ENCODE measurements at places on chromosomes 12 and 14.

- DNase-seq, result no peak
Measured at GRCh38 chr14:22803687-22803974, 11.6 kb downstream of the SLC7A7 start.

DNA sequence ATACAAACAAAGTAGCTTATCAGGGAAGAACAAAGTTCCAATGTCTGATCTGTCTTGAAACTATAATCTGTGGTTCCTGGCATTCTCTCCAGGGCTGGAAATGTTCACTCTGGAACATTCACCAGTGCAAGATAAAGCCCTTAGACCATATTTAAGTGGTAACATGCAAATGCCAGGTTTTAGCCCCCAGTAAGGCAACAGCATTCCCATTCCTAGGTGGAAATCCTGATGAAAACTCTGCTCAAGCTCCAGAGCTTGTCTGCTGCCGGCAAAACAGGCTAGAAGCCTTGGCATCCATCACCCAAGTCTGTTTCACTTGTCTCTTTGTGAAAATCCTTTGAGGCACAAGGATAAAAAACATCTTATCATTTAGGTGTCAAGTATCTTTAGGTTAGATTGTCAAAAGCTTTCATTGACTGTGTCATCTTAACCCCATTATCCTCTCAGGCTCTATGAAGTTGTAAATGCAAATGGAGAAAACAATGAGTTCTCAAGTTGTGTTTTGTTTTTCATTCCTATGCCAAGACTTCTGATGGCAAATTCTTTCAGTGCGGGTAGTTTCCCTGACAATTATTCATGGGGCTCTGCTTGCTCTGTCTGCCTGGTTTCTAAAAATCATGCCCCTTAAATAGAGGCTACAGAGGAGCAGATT lies 344.7 kb downstream of the NELL2 start:
- no peak for DNase-seq

DNA sequence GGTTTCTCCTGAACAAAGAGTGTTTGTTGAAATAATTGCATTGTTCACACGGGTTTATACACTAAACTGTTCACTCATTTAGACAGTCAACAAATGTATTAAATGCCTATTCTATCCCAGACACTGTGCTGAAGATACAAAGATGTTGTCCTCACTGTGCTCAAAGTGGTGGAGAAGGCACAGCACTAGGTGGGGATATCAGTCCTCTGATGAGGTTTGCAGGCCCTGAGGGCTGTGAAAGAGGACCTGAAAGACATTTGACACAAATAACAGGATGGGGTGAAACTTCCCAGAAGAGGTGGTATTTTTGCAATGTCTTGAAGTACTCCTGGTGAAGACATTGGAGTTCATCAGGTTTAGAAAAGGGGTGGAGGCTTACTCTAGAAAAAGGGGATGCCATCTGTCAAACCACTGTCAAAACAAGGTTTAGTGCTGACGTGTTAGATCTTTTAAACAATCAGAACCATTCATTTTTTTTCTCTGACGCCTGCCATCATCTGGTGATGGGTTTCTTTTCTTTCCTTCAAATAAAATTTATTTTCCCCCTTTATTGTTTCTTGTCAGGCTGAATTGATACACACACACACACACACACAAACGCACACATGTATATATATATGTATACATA lies 69.5 kb downstream of the ACSS3 start:
- no peak for DNase-seq

DNA sequence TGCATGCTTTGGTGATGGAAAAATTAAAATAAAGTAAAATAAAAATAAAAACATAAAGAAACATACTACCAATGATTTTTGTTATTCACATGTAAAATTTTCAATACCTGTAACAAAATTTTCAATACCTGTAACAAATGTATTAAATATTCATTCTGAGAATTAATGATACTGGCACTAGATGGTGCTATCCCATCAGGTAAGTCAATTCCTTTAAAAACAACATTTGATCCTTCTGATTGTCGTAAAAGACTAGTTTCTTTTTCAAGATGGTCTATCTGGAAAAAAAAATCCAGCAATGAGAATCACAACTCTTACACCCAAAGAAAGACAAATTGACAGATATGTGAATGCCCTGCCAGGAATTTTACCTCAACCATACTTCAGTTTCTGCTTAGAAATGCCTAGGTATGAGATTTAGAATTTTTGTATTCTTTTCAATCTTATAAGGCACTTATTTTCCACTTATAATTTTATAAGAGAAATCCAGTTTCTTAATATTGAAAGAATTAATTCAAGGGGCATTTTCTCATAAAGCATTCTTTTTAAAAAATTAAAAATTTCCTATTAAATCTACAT lies 30.7 kb downstream of the CEP290 start:
- DNase-seq, result no peak

DNA sequence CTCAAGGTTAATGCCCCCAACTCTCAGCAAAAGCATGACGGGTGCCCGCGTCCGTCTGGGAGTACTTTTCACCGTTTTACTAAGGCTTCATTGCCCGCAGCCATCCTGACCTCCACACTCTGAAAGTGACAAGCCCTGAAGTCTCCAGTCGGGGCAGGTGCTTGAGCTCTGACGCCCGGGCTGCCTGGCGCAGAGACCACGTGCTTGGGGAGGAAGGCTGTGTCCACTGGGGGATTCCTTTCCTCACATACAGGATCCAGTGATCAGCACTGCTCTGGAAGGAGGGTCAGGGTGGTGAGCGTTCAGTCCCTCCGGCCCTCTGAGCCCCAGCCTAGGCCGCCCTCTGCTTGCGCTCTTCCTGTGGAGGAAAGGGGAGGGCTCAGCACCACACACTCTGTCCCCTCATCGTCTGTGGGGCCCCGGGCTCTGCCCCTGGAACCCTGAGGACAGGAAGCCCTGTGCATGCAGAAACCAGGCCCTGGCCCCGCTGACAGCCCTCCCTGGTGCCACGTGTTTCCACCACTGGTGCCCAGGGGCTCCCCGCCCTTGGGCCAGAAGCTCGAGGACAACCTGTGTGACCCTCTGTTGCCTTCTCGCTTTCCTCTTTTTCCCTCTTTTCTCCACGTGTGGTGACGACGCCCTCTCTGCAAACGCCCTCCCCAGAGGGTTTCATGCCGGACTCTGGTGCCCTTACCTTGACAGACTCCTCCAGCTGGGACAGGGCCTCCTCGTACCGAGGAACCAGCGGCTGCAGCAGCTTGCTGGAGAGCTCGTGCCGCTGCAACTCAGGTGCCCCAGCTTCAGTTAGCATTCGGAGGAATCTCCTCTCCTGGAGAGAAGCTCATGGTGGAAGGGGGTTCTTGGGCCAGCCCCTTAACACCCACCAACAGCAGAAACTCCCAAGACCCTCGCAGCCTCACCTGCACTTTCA lies 4.9 kb downstream of the DDX51 start:
- no peak for DNase-seq

DNA sequence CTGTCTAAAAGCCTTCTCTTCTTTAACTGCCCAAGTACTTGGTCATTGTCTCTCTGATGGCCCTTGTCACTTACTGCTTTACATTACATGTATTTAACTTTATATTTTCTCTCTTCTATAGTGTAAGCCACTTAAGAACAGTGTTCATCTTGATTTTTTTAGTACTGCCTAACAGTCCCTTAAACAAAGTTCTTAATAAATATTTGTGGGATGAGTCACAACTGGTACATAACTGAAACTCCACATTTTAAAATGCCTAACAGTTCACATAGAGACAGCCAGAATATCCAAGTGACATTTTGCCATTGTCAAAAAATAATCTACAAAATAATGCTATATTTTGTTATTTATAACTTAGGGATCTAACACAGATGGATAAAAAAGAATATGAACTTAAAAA lies 146.6 kb downstream of the STXBP6 start:
- DNase-seq, result no peak
